ENCODE measurements at places on chromosomes 1 and 21.

- DNase-seq, result no peak
Measured at GRCh38 chr1:97943354-97943753, 22.5 kb upstream of the DPYD start.

DNA sequence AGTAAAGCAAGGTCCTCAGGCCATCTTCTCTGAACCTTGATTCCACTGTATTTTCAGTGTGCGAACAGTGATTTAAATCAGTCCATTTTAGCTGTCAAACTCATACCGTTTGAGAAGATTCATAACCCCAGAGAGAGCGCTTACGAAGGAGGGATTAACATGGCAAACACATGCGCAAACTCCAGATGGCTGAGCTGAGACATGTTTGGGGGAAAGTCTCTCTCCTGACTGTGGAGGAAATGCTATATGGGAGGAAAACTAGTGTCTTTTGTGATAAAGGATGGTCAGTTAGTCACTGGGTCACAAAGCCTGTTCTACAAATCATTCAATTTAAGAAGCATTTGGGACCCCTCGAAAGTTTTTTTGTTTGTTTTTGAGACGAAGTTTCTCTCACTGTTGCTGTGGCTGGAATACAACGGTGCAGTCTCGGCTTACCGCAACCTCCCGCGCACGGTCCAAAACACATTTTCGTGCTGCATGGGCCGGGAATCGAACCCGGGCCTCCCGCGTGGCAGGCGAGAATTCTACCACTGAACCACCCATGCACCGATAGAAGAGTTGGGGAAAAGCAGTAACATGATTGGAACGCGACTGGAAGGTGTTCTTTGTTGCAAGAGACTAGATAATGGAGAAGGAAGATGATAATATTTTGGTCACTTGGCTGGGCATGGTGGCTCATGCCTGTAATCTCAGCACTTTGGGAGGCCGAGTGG is 58.4 kb upstream of the CXADR start:
- DNase-seq, result peak; percentile 28

DNA sequence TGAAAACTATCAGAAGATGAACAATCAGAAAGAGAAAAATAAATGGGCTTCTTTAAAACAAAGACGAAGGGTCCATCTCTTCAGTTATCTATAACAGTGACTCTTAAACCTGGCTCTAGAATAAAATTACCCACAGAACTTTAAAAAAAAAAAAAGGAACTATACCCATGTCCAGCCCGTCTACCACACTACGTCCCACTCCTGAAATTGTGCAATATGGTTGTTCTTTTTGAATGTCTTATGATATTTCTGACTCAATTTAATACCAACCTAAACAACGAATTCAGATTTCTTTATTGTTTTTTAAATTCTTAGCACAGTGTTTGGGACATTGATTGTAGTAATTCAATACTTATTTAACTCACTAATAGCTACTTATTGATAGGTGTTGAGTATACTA is 246.3 kb downstream of the DPYD start:
- DNase-seq, result no peak

GRCh38 chr1:205715628-205716027 is 34.4 kb downstream of the NUCKS1 start:
- DNase-seq, result no peak

- DNase-seq, result no peak
Measured at GRCh38 chr1:78277253-78277652, 213.5 kb upstream of the PTGFR start.
